T-cell (primary cell): ENCODE measurements at places on chromosomes 2 and 18.

- DNase-seq: no peak
These were observed 134.3 kb downstream of the SOCS6 start for GRCh38 chr18:70423120-70423519.

DNA sequence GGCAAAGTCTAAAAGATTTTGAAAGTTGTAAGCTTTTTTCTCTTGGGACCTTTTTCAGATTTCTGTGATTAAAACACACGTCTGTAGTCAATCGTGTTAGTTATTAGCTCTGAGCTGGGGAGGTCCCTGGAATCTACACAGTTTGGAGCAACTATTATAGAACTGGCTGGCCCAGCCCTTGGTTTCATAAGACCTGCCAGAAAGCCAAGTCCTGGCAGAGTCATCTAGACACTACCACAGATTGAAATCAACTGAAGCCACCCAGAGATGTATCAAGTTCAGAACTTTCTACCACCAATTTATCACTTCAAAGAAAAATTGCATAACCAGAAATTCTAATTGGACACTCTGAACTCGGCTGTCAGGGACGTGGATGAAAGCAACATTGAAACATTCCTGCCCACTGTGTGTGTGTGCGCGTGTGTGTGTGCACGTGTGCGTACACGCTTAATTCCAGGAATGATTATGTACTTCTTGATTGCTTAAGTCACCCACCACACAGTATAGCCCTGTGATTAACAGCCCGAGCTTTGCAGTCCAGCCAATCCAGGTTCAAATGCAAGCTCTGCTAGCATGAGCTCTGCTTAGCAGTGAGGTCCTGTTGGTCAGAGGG, 126.3 kb downstream of the TPGS2 start:
- DNase-seq: no peak

GRCh38 chr2:241463276-241464135, 44.9 kb downstream of the STK25 start:
- DNase-seq: no peak

GRCh38 chr2:19488009-19488691, 129.7 kb upstream of the OSR1 start:
- DNase-seq: no peak

GRCh38 chr2:239498981-239499634, 98.3 kb upstream of the HDAC4 start:
- no peak for DNase-seq

DNA sequence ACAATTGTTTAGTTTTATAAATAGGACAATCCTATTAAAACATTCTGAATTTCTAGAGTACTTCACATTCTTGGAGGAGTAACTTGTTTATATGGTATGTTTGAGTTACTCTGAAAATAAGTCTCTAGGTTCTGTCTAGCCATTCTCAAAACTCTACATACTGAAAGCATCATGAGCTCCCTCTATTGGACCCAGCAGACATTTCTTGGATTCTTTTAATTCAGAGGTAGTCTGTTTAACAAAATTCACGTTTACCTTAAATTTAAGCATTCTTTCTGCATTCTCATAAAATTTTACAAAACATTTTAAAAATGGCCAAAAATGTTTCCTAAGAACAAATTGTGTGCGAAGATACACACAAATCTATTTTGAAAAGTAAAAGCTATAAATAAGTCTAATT, 15.3 kb downstream of the SP9 start:
- no peak for DNase-seq

- no peak for DNase-seq
These were observed 130.2 kb downstream of the CD226 start for GRCh38 chr18:69817335-69817940.

GRCh38 chr2:104028061-104028460, 825.9 kb upstream of the POU3F3 start:
- DNase-seq: no peak

GRCh38 chr2:242011991-242012764, 142.6 kb downstream of the RTP5 start:
- DNase-seq: no peak

GRCh38 chr2:3868012-3868805, 164.8 kb downstream of the DCDC2C start:
- no peak for DNase-seq

- no peak for DNase-seq
These were observed 47.2 kb downstream of the HK2 start for GRCh38 chr2:74881176-74881575.

- no peak for DNase-seq
These were observed 275.0 kb downstream of the GBX2 start for GRCh38 chr2:235893129-235893698.

DNA sequence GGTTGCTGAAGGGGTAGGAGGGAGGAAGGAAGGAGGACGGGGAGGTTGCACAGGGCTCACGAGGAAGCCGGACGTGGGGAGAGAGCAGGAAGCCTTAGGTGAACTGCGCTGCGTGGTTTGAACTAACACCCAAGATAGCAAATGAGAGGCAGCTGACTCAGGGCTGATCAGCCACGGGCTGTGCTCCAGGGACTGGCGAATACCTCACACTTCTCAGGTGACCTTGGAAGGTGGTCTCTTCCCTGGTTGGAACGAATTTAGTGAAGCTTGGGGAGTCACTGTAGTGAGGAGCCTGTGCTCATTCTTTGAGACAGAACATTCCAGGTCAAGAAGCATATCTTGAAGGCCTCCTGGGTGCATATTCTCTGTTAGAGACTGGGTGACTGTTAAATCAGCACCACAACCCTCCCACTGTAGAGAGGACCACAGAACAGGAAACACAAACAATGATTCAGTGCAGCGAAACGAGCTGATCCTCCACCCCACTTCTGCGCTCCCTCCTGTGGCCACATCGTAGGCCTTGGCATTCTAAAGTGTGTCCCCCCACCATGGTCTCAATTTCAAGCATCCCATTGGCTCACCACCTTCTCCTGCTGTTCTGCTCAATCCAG, 33.8 kb downstream of the TOGARAM2 start:
- DNase-seq: peak; percentile 77

DNA sequence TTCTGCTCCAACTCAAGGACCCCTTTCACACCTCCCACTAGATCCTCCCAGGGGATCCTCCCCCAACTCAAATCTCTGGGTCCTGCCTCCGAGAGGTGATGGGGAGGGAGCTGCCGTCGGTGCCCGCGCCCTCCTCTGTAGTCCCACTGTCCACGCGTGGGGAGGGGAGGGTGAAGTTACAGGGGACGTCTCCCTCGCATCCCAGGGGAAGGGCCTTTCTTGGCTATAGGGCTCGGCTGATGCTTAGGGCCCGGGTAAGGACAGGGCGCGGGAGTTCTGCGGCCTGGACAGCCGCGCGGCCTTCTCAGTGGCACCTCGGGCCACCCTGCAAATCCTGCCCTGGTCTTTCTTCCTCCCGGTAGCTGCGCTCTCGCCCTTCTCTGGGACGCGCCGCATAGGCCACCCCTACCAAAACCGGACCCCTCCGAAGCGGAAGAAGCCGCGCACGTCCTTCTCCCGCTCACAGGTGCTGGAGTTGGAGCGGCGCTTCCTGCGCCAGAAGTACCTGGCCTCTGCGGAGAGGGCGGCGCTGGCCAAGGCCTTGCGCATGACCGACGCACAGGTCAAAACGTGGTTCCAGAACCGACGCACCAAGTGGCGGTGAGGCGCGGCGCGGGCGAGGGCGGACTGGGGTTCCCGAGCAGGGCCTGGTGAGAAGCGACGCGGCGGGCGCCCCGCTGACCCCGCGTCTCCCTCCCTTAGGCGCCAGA, 1.2 kb downstream of the TLX2 start:
- DNase-seq: peak; percentile 29

DNA sequence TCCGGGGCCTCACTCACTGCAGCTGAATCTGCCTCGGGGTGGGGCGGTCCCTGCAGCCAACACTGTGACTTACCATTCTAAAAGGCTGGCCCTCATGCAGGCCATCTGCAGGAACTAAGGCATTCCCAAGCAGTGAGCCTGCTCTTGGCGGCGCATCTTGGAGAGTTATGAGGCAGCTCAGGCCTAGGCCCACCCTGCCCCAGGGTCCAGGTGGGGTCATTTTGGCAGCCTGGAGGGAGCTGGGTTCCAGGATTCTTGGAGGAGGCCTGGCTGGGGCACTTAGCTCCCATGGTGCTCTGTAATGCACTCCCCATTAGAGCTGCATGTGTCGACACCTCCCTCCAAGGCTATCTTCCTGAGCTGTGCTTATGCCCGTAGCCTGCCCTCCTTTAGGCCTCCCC, 14.8 kb upstream of the BIN1 start:
- DNase-seq: no peak

GRCh38 chr2:95138702-95139101, 17.1 kb upstream of the MRPS5 start:
- no peak for DNase-seq

DNA sequence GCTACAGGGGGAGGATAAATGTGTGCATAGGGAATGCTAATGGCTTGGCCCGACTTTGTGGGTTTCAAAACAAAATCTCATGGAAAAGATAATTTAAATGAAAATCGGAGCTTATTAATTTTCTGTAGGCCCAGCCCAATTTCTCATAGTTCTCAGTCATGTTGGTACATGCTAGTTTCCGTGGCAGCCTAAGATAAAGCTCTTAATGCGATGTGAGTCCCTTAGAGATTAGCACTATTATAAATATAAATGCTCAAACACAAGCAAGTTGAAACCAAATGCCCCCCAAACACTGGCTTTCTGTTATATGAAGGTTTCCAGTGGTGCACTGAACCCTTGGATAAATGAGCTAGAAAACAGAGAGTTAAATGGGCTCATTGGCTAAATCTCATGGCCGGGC, 168.0 kb downstream of the BCL2 start:
- no peak for DNase-seq

GRCh38 chr2:55948176-55948923, 24.8 kb upstream of the EFEMP1 start:
- DNase-seq: no peak

DNA sequence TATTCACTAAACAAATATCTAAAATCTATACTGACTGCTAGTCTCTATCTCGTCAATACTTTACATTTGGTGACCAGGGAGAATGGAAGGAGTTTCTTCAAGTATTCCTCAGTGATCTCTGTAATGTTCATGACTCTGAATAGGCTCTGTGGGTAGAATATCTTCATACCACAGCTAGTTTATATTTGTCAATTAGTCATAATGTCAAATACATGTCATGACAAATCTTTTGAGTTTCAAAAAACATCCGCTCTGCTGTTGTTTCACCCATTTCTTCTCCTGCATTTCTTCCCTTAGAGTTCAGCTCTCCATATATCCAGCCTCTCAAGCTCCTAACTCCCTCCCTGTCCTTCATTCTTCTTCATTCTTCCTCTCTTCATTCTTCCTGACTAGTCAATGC, 206.5 kb upstream of the FANCL start:
- DNase-seq: no peak

DNA sequence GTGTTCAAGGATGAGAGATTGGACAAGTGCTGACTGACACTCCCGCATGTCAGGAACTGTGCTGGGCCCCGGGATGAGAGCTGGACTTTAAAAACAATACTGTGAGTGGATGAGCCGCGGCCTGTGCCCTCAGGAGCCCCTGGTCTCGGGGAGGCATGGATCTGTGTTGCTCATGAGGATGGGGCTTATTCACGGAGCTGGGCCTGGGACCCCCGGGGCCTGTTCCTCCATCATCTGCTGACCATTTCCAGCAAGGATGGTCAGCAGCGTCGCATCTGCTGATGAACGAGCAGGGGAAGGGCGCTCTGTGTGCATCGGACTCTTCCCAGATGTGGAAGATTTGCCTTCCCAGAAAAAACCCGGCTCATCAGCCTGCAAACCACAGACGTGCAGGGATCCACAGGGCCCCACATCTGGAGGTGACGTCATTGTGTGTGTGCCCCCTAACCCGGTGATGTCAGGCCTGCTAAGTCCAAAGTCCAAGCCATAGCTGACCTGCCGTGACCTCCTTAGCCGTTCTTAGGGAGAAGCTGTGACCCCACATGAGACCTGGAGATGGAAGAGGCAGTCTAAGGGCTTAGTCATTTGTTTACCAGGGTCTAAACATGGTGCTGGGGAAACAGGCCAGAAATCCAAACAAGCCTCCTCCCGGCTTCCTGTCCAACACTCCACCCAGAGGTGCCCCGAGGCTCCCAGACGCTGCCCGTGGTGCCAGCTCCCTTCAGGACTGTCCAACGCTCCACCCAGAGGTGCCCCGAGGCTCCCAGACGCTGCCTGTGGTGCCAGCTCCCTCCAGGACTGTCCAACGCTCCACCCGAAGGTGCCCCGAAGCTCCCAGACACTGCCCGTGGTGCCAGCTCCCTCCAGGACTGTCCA, 143.9 kb downstream of the PXDN start:
- no peak for DNase-seq

GRCh38 chr18:62596145-62597005, 73.5 kb downstream of the ZCCHC2 start:
- DNase-seq: no peak
